Stimulated activated CD4-positive, alpha-beta T cell treated with anti-CD3 and anti-CD28 coated beads, Interleukin-4, amount 100 ng/mL, for 24 hours (primary cell): ENCODE measurements at places on chromosomes 5 and 9.

DNA sequence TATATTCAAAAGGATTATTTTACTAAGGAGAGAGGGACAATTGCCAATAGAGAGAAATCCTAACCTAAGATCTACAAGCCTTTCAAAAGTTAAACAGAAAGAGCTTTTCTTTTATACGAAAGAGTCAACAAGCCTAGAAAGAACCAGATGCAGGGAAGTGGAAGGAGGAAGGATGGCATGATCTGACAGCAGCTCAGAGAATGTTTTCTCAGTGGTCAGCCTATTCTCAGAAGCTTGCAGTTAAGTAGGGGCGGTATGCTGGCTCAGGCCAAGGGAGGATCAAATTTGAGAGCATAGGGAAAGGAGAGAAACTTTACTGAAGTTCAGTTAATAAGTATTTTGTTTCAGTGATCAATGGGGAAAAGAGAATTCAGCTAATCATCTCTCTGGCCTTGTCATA lies 88.0 kb upstream of the FTMT start:
- no peak for DNase-seq

- no peak for DNase-seq
Observed at GRCh38 chr9:89367726-89368437, 49.6 kb downstream of the SECISBP2 start.

DNA sequence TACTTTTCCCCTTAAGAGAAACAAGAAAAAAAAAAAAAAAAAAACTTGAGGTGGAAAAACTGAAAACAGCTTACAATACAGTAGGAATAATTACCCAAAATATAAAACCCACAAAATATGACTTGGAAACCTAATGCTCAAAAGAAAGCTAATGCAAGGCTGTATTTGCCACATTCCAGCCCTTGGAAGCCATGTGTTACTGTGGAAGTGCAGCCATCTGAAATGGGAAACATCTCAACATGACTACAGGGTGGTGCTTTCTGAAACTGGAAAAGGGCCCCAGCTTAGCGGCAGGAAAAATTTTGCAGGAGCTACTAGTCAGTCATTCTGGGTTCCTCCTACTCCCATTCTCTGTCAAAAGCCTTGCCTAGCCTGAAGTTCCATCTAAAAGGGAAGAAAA lies 20.4 kb downstream of the CDK5RAP2 start:
- DNase-seq, result no peak

DNA sequence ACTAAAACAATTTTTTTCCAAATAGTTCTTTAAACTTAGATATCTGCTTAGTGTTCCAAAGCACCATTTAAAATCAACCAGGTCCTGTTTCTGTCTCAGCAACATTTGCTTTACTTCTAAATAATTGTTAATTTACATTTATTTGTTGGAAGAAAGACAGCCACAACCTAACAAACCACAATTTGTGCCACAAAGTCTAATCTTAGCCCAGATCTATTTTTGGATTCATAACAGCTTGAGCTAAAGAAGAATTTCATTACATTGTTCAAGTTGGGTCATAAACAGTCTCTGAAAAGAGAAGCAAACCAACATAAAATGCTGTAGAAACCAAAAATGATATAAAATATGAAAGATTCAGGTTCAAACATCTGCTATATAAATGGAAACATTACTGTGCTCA lies 24.4 kb downstream of the MLLT3 start:
- no peak for DNase-seq

GRCh38 chr5:14414007-14414406 lies 167.6 kb upstream of the OTULINL start:
- DNase-seq, result no peak

DNA sequence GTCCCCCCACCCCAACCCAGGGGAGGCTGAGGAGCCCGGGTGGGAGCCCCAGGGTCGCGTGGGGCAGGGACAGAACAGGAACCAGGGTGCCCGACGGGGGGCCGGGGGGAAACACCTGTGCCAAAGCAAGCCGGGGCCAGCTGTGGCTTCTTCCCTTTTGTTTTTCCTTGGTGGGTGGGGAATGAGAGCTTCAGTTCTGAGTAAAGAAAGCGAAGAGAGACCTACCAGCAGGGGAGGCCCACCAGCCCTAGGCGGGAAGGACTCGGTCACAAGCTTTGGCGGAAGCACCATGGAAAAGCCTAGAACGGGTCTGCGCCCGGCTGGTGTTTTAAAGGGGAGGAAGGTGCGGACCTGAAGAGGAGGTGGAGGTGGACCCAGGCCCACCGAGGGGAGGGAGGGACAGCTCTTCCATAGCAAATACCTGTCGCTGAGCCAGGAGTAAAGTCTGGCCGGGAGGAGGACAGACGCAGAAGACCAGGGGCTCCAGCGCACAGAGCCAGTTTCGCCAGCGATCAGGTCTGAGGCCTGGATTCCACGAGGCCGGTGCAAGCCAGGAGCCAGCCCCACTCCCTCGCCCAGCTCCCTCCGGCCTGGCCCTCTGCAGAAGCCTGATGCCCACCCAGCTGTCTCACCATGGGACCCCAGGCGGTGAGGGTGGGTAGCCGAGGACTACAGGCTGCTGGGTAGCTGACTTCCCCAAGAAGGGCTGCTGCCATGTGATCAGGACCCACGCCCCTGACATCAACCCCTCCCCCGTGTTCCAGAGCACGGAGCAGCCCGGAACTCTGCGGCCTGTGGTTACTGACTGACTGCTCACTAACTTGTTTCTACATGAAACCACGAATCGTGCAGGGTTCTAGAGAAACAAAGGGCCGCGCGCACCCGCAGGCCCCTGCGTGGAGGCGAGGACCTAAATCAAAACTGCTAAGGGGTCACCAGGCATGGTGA lies 849 bp upstream of the MGAT1 start:
- peak; percentile 85 for DNase-seq

DNA sequence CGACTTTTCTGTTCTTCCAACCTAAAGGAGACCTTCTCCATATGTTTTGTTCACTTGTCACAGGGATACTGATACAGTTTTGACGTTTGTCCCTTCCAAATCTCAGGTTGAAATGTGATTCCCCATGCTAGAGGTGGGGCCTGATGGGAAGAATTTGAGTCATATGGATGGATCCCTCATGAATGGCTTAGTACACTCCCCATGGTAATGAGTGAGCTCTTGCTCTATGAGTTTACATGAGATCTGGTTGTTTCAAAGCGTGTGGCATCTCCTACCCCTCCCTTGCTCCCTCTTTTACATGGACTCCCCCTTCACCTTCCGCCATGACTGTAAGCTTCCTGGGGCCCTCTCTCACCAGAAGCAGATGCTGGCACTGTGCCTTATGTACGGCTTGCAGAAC lies 6.9 kb downstream of the PIP5K1B start:
- no peak for DNase-seq

GRCh38 chr9:5326893-5327548 lies 12.7 kb downstream of the RLN1 start:
- no peak for DNase-seq

GRCh38 chr5:60851626-60852025 lies 7.6 kb upstream of the ELOVL7 start:
- no peak for DNase-seq

GRCh38 chr9:89372230-89372816 lies 54.0 kb downstream of the SECISBP2 start:
- no peak for DNase-seq

GRCh38 chr5:87114631-87115030 lies 153.1 kb upstream of the RASA1 start:
- no peak for DNase-seq

GRCh38 chr5:3349704-3350565 lies 245.7 kb upstream of the IRX1 start:
- DNase-seq, result no peak

GRCh38 chr5:1182633-1183423 lies 18.6 kb upstream of the SLC6A19 start:
- DNase-seq, result no peak

DNA sequence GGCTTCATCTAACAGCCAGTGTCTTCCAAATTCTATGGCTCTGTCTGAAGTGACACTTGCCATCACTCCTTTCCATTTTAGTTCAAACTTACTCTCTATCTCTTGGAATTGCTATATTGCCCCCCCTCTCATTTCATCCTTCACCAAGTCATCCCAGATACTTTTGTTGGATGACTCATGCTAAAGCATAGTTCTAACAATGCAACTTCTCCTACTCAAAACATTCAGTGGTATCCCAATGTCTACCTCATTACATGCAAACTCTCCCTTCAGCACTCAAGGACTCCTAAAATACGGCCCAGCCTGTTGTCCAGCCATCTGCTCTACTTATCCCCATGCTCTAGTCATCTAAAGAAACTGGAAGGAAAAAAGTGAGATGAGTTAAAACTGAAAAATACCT lies 171.6 kb downstream of the RASEF start:
- DNase-seq, result no peak

- DNase-seq, result no peak
Observed at GRCh38 chr9:87729246-87729645, 3.3 kb downstream of the CTSL start.

DNA sequence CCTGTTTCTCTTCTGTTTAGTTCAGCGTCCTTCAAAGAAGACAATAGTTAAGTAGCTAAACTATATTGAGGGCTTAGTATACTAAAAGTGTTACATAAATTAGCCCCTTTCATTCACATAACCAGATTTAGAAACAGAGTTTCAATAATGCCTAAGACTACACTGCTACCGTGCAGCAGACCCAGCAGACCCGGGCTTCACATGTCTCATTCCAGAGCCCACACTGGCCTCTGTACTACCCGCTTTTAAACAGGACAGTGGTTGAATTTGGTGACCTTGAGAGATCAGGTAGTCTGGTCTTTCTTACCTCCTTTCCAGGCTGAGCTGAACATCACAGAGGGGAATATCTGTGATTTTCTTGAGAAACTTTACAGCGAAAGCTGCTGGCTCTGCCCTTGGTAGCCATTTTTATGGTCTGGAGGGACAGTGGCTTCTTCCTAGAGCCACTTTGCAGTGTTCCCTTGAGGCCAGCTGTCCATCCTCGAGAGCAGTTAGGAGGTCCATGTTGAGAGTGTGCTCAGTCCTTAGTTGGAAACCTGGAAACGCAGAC lies 56.5 kb downstream of the SLC22A5 start:
- DNase-seq, result no peak

- DNase-seq, result no peak
Observed at GRCh38 chr5:88872971-88873370, 10.0 kb downstream of the MEF2C start.

DNA sequence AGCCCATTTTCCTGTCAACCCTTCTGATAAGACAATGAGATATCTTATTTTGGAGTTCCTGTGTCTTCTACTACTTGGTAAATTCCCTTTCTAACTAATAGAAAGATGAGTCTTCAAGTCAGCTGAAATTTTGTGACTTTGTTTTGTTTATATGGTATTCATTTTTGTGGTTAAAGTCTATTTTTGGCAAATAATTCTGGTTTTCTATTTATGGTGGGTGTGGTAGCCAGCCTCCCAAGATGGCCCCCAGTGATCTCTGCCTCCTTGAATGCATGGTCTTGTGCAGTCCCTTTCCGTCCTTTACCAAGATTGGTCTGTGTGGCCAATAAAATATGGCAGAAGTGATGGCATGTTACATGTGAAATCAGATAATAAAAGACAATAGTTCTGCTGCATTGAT lies 91.5 kb downstream of the NR3C1 start:
- no peak for DNase-seq

DNA sequence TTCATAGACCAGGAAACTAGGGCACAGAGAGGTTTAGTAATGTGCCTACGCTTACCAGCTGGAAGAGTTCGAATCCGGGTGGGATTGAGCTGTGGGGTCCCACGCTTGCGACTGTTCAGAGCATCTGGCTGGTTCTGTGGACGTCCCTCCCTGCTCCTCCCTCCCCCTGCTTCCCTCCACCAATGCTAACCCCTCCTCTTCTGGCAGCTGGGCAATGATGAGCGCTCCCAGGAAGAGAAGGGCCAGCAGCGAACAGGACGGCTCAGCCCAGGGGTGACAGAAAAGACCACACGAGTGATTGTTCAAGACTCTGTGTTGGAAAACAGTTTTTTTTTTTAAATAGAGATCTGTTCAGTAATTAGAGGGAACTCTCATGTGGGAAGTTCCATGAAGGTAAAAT lies 6.9 kb downstream of the FAM163B start:
- no peak for DNase-seq

DNA sequence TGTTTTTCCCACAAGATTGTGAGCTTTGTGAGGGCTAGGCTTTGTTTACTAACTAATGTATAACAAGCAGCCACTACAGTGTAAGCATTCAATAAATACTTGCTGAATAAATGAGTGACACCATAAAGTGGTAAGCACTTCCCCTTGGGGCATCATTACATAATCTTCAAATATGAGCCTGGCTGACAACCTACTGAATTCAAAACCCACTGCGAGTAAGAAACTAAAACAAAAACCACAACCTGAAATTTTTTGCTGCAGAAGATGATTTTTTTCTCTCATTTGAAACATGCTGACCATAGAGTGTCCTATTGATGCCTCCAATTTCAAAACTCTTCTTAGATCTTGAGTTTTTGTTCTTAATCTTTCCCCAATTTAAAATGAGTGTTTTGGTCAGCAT lies 331.3 kb upstream of the CCNG1 start:
- no peak for DNase-seq

DNA sequence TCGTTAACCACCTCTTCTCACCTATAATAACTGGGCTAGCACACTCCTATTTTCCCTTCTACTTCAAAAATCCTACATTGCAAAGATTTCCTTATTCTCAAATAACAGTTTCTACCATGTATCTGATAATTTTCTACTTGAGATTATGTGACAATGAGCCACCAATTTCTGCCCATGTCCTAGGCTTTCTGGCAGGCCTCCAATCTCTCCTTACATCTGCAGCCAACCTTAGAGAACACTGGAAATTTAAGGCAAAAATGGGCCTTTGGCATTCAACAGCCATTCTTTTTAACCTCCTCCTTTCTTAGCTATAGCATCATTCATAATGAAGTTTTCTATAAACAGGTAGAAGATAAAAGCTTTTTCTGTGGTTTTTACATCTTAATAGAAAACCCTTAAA lies 225.1 kb downstream of the ARRDC3 start:
- no peak for DNase-seq

- DNase-seq, result no peak
Observed at GRCh38 chr9:27198190-27198589, 89.2 kb downstream of the TEK start.

- no peak for DNase-seq
Observed at GRCh38 chr5:172131690-172132089, 56.3 kb downstream of the STK10 start.

- DNase-seq, result no peak
Observed at GRCh38 chr5:68007451-68007850, 208.1 kb upstream of the PIK3R1 start.

DNA sequence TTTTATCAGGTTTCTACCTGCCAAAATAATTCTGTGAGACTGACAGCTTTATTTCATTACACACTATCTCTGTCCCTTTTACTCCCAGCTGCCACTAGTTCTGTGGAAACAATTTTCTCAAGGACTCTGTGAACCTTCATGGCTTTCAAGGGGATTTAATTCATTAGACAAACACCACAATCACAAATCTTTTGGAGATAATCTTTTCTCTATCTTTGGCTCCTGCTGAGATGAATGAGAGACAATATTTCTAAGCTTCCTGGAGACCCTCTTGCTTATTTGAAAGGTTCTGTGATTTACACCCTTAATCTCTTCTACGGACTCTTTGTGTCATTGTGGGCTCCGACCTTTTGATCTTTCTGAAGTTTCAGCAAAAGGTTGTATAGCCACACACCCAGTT lies 222.6 kb downstream of the PRDM9 start:
- no peak for DNase-seq
